ENCODE measurements at places on chromosomes 2 and 18.

DNA sequence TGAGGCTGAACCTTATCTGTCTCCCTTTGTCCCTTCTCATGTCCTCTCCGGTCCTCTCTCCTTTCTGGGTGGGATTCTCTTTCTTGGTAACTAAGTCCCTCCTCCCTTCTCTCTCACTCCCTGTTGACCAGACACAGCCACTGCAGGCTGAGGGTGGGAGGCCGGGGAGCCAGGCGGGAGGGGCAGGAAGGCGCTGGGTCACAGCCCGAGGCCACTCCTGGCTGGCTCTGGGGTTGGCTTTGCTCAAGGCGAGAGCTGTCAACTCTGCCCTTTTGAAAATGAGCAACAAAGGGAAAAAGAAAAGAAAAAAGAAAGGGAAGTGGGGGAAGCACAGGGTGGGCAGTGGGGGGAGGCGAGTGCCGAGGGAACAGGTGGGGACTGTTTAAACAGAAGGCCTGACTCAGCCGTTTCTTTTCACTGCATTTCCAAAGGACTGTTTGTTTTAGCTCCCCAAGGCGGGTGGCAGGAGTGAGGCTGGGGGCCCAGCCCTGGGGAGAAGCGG, 70.5 kb upstream of the IGFBP5 start:
- DNase-seq: no peak

DNA sequence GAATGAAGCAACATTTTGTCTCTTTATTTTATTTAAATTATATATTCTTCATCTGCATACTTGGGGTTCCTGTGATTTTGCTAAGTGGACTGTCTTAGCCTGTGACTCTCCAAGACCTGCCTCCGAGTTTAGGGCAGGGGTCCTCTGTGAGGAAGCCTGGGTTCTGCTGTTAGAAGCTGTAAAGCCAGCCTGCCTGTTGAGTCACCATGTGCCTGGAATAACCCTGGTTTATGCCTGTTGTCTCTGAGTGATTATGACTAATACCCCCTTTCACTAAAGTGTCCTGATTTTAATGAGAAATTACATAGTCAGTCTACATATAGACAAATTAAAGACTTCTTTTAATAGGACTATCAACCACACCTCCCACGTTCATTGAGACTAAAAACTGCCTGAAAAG, 369.1 kb downstream of the ZNF521 start:
- DNase-seq: no peak

DNA sequence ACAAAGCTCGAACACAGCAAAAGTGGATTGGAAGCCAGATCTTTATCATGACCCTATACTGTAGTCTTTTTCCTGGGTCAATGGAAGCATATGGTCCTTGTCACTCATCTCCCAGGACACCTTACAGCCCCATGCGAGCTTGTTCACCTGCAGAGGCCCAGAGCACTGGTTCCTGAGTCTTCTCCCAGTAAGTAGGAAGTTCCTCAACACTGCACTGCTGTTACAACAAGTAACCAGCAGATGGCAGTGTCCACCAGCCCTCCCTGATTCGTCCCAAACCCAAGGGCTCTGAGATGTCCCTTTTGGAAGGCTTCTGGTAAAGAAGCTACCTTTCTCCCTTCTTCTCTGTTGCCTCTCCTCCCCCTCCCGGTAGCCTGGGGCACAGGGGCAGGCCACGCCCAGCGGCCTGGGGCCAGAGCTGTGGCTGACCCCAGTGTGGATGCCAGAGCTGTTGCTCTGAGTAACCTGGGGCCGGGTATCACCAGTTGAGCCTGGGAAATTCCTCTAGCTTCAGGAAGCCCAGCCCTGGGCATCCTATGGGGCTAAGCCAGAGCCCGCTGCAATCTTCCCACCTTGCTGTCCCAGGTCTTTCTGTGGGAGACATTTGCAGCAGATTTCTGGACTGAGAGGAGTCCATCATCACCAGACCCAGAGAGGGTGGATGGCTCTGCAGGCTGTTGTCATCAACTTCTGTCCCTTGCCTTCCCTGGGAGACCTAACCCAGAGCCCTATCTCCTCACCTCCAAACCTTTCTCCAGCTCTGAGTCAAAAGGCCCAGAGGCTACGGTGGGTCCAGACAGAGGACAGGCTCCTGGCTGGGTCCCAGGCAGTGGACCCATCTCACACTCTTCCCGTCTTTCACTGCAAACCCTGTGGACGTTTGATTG, 5.3 kb upstream of the GDF7 start:
- no peak for DNase-seq

- no peak for DNase-seq
Observed at GRCh38 chr2:45908316-45909170, 257.1 kb downstream of the PRKCE start.

GRCh38 chr2:226118471-226119429, 680.9 kb downstream of the IRS1 start:
- DNase-seq: no peak

GRCh38 chr2:204892506-204893255, 347.4 kb downstream of the PARD3B start:
- DNase-seq: no peak

GRCh38 chr2:98027538-98027937, 31.8 kb upstream of the TMEM131 start:
- DNase-seq: no peak

GRCh38 chr2:144849612-144850011, 329.7 kb upstream of the ZEB2 start:
- no peak for DNase-seq

DNA sequence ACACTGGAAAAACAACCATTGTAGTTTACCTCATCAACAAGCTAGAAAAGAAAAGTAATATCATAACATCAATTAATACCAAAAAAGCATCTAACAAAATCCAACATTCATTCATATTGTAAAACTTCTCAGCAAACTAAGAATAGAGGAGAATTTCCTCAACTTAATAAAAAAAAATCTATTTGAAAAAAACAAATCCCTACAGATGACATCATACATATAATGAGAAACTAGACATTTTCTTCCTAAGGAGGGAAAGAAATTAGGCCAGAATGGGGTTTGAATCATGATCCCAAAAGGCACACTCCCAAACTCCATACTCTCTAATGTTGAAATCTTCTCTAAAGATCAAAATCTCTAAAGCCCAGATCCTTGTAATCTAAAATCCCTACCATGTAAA, 460.0 kb downstream of the IRS1 start:
- no peak for DNase-seq

- DNase-seq: no peak
Observed at GRCh38 chr2:171579481-171579880, 57.2 kb downstream of the CYBRD1 start.

DNA sequence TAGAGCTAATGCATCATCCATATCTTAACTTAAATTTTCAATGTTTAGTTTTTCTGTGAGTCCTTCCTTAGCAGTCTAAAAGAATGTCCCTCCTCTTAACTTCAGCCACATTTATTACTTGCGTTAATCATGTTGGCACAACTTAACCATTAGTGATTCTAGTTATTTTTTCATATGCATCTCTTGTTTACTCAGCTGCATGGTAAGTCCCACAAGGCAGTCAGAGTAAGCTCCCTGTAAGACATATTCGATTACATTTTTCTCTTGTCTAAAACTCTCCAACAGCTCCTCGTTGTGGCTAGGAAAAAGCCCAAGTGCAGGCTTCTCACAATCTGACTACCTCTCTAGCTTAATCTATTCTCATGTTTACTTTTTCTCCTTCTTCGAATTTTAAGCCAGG, 2045.3 kb upstream of the PIK3C3 start:
- DNase-seq: no peak

DNA sequence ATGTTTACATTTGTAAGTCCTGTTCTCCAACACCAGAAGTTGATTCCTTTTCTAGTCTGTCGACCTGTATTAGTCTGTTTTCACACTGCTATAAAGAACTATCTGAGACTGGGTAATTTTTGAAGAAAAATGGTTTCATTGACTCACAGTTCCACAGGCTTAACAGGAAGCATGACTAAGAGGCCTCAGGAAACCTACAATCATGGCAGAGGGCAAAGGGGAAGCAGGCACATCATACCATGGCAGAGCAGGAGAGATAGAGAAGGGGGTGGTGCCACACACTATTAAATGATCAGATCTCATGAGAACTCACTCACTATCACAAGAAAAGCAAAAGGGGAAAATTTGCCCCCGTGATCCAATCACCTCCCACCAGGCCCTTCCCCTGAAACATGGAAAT, 112.8 kb upstream of the MAP3K20 start:
- no peak for DNase-seq

DNA sequence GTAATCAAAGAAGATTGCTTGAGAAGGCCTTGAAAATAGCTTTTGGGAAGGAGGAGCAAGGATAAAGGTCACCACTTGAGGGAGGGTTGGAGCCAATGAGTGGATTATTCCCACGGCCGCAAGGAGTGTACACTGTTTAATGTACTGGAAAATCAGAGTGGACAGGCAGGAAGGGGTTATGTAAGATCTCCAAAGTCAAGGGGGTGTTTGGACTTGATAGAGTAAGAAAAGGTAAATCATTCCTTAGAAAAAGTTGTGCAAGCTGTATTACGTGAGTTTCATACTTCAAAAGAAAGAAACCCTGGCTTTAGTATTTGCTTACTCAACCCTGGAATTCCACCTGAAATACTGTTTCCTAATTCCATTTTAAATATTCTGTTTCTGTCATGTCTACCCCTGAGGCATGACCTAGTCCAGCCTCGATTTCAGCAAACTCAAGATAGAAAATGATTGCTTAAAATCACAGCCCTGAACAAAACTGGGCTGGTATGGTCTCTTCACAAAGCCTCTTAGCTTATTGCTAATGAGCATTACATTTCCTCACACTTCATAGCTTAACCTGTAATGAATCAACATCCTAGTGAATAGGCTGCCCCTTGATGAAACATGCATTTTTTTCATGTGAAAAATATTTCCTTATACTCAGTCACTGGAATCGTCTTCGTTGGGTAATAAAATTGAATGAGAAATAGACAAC, 1.1 kb downstream of the MREG start:
- no peak for DNase-seq

GRCh38 chr2:82879803-82880202, 1579.3 kb downstream of the SUCLG1 start:
- no peak for DNase-seq

- DNase-seq: no peak
Observed at GRCh38 chr2:20291846-20292408, 58.7 kb downstream of the PUM2 start.

- no peak for DNase-seq
Observed at GRCh38 chr2:200461846-200462710, 47.8 kb downstream of the KCTD18 start.

- DNase-seq: no peak
Observed at GRCh38 chr18:24228667-24229041, 89.8 kb downstream of the CABYR start.

DNA sequence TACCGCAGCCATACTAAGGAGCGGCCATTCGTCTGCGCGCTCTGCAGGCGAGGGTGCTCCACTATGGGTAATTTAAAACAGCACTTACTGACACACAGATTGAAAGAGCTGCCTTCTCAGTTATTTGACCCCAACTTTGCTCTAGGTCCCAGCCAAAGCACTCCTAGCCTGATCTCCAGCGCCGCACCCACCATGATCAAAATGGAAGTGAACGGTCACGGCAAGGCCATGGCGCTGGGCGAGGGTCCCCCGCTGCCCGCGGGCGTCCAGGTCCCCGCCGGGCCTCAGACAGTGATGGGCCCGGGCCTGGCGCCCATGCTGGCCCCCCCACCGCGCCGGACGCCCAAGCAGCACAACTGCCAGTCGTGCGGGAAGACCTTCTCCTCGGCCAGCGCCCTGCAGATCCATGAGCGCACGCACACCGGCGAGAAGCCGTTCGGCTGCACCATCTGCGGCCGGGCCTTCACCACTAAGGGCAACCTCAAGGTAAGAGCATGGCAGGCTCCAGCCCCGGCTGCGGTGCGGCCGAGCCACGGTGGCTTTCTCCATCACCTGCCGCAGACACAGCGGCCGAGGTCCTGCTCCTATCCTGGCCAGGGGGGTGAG, 15.5 kb downstream of the SALL3 start:
- DNase-seq: no peak

DNA sequence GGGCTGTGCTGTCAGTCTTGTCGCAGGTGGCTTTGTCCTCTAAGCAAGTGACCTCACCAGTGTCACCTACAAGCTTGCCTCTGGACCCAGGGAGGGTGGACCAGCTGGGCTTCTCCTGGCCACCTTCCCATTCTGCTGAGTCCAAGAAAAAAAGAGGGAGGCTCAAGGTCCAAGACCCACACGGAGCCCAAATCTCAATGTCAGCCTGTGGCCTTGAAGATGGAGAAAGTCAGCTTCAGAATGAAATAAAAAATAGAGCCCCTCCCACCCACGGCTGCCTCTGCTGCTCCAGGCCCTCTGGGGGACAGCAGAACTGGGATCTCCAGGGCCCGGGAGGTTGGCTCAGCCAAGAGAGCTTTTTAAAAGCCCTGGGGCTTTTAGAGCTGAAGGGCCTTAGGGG, 145.9 kb downstream of the TNS1 start:
- no peak for DNase-seq

GRCh38 chr2:134281815-134282419, 28.0 kb downstream of the MGAT5 start:
- DNase-seq: no peak

GRCh38 chr2:238022594-238023157, 38.1 kb upstream of the SCLY start:
- no peak for DNase-seq

- DNase-seq: no peak
Observed at GRCh38 chr18:3016585-3017297, 3.8 kb upstream of the LPIN2 start.

DNA sequence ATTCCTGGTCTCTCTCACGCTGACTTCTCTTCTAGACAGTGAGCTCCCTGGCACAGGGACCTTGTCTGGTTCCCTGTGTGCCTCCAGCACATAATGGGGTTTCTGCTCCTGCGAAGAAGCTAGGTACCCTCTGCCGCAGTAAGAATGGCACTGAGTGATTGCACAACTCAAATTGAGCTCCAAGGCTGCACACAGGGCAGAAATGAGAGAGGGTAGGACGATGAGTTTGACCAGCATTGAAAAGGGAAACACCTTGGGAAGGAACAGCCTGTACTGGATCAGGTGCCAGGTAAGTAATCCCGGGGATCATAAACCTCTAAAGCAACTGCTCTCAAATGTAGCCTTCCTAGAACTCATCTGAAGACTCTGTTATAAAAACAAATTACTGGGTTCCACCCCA, 21.0 kb upstream of the MSGN1 start:
- DNase-seq: no peak

DNA sequence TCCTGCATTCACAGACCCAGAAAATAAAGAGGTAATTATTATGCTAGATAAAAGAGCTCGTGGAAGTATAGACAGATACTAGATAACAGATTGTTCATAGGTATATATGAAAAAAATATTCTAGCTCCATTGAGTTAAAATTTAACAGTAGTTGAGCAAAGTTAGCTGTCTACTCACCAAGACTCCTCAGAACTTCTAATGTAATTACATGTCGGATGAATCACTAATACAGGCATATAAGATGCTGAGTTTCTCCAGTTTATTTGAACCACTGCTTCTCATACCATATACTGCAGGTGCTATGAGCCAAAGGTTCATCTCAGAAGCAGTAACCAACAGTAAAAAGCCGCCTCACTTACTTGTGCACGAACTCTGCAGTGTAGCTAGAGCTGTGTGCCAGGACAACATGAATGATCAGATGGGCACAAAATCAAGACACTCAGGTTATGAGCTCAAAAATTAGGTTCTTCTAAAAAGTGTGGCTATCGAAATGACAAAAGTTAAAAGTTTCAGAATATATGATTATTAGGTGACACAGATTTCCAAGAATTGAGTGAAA, 373.4 kb downstream of the NCKAP5 start:
- no peak for DNase-seq
